ENCODE measurements at places on chromosomes 16 and 17.

GRCh38 chr16:46884513-46885293, 541 bp downstream of the GPT2 start:
- peak; percentile 28 for DNase-seq

DNA sequence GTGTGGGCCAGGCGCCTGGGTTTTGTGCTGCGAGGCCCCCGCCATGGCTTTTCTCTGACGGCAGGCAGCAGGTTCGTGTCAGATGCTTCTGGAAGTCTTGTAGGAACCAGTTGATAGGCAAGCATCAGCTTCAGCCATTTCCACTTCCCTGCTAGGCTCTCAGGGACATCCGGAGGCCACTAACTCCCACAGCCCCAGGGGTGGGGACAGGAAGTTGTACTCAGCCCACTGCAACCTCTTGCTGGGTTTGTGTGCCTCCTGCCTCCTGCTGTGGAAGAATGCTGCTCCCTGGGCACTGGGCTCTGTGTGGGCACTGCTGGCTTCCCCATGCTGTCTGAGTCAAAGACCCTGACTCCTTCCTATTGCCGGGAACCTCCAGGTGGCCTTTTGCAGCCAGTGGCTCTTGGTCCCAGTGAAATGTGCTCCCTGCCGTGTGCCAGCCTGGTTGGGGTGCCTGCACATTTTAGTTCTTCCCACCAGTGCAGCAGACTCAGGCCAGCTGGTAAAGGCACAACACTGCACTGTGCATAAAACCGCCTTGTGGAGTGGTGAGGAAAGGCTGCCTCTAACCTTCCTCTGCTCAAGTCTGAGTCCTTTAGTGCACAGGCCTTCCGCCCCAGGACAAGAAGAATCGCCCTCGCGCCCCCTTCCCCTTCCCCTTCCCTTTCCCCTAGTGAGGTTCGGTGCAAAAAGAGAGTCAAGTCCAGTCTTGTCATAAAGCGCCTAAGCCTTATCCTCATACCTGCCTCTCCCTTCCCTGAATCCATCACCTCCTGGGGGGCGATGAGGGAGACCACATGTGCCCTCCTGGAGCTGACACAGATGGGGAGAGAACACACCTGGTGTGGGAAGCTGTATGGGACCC, 16.6 kb downstream of the LDHD start:
- no peak for DNase-seq

DNA sequence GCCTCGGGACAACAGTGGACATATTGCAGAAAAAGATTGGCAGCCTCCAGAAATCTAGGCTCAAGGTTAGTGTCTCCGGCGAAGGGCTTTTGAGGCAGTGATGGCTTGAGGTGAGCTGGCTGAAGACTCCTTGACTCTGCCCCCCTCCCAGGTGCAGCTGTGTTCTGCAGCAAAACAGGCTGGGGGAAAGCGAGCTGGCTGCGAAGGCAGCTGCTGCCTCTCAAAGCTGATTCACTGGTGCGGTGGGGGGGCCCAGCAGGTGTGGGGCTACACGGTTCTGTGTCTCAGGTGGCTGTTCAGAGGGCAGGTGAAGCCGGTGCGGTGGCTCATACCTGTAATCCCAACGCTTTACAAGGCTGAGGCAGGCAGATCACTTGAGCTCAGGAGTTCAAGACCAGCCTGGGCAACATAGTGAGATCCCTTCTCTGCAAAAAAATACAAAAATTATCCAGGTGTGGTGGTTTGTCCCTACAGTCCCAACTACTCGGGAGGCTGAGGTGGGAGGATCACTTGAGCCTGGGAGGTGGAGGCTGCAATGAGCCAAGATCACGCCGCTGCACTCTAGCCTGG, 22.9 kb downstream of the C16orf96 start:
- DNase-seq: no peak

GRCh38 chr16:84001726-84002125, 33.7 kb downstream of the NECAB2 start:
- DNase-seq: no peak

DNA sequence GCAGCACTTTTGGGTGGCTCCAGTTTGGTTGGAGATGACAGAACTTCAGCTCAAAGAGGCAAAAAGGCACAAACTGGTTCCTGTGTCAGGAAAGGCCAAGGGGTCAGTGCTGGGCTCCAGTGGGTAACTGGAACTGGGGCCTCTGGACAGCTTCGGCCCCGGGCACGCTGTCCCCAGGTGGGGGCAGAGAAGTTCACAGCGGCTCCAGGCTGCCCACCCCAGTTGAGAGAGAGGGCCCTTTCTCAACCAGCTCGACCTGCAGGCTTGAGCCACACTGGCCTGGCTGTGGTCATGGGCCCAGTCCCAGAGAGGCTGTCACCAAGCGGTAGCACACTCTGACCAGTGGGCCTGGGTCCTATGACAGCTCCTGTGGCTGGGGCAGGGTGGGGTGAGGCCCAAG, 24.5 kb downstream of the ADCY7 start:
- no peak for DNase-seq

DNA sequence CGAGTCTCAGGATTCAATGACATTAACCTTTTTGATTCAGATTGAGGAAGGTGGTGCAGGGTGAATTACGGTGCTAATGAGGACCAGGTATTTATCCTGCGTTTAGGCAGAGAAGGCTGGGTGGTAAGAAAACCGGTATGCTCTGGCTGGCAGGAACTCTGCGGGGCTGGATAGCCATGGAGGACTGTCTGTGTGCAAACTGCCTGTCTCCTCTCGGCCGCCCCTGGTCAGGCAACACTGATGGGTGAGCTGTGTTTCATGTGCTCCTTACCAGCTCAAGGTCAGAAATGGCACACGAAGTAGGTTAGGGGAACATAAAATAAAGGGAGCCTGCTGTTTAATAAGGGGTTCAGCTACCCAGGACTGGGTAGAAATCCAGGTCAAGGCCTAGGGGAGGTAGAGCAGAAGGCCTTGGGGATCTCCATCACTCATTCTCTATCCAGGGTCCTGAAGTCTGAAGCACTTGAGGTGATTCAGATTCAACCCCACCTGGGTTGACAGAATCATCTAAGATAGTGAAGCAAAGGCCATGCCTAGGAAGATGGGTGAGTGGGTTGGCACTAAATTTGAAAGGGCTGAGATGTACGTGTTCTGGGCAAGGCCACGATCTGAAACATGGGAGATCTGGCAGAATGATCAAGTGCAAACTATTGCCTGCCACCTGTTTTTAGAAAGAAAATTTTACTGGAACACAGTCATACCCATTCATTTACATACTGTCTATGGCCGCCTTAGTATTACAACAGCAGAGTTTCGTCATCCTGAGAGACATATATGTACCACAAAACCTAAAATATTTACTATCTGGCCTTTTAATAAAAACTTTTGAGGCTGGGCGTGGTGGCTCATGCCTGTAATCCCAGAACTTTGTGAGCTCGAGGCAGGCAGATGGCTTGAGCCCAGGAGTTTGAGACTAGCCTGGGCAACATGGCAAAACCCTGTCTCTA, 292.5 kb downstream of the XYLT1 start:
- DNase-seq: no peak
